ENCODE measurements at places on chromosomes 6 and 20. TPM values are rescaled to one million over a fixed set of nuclear protein-coding genes. Genes with fewer than 3 reads are reported as not detected.

Gene UTRN
- 107 TPM for total RNA-seq

Gene BPIFB3
- not detected for total RNA-seq

Gene RAB32
- 31.1 TPM for total RNA-seq

Gene RAET1E
- 0.23 TPM for total RNA-seq

Gene ZNF311
- 2.8 TPM for total RNA-seq

Gene OR2H2
- not detected for total RNA-seq

Gene SIRPB2
- 3.7 TPM for total RNA-seq

Gene TDRD6
- total RNA-seq = 1.3 TPM

Gene FHL5
- 4.3 TPM for total RNA-seq

Gene SLC17A1
- total RNA-seq = 0.63 TPM

Gene UNC93A
- 14.3 TPM for total RNA-seq

Gene PDYN
- total RNA-seq = not detected

Gene PHACTR3
- 6.9 TPM for total RNA-seq

Gene ARFGAP1
- 106 TPM for total RNA-seq

Gene COL9A3
- 3.6 TPM for total RNA-seq

Gene CENPW
- total RNA-seq = 3.3 TPM

Gene PROKR2
- total RNA-seq = not detected

Gene LRRC73
- total RNA-seq = 7.0 TPM
